ENCODE measurements at places on chromosomes 12 and 14.

GRCh38 chr14:67963960-67964812 lies 144.6 kb downstream of the RAD51B start:
- DNase-seq = no peak

DNA sequence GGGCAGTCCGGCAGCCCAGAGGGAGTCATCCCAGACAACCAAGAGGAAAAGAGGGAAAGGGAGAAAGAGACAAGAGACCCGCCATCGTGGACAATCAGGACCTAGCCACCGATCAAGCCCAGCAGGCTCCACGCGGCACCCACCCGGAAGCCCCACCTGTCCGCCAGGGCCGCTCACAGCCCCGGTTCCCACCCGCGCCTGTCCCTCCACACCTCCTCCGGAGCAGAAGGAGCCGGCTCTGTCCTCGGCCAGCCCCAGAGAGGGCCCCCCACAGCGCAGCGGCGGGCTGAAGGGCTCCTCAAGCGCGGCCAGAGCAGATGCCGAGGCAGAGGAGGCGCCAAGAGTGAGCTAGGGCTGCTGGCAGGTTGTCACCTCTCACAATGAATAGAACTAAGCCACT lies 784.7 kb upstream of the FBXO33 start:
- no peak for DNase-seq

- DNase-seq = no peak
Observed at GRCh38 chr14:71728386-71728785, 203.8 kb upstream of the RGS6 start.

DNA sequence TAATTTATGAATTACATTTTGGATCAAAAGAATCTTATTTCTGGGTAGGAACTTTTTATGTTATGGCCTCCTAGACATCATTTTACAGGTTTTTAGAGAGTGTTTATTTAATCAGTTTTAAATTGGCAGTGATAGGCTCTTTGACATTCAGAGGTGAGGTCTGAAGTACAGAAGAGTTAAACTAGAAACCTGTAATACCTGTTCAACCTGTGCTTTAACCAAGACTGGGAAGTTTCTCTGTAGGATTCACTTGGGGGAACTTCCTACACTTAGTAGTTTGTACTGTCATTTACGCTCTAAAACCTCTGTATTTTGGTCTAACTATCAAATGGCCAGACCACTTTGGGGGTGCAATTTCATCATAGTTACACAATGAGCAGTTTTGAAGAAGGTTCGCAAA lies 35.9 kb downstream of the PLEKHA5 start:
- DNase-seq = no peak

DNA sequence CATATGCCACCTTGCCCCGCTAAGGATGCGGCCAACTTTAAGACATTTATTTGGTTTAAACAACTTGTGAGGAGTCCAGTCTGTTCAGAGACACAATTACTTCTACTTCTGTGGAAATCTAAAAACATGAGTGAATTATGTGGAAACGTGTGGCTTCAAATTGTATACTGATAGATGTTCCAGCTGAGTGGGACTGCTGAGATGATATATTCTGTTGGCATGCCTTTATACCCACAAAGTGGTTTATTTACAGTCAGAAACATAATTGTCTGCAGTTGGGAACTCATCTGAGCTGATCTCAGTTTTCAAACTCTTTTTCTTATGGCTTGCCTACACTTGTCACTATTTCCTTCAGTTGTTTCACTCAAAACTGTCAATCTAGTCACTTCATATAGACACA lies 67.8 kb downstream of the FLRT2 start:
- DNase-seq = no peak

GRCh38 chr12:128813883-128814282 lies 9.9 kb downstream of the SLC15A4 start:
- no peak for DNase-seq

GRCh38 chr14:105577314-105577861 lies 51.0 kb downstream of the TMEM121 start:
- no peak for DNase-seq

- DNase-seq = no peak
Observed at GRCh38 chr12:127640181-127640886, 626.6 kb upstream of the TMEM132C start.

- no peak for DNase-seq
Observed at GRCh38 chr12:57899010-57899662, 42.2 kb upstream of the ATP23 start.

- no peak for DNase-seq
Observed at GRCh38 chr12:26748412-26748740, 84.6 kb downstream of the ITPR2 start.

GRCh38 chr12:101713930-101714329 lies 16.5 kb downstream of the CHPT1 start:
- DNase-seq = no peak

GRCh38 chr12:57626111-57626920 lies 6.7 kb downstream of the B4GALNT1 start:
- no peak for DNase-seq

- no peak for DNase-seq
Observed at GRCh38 chr14:80239631-80240030, 28.3 kb upstream of the DIO2 start.

DNA sequence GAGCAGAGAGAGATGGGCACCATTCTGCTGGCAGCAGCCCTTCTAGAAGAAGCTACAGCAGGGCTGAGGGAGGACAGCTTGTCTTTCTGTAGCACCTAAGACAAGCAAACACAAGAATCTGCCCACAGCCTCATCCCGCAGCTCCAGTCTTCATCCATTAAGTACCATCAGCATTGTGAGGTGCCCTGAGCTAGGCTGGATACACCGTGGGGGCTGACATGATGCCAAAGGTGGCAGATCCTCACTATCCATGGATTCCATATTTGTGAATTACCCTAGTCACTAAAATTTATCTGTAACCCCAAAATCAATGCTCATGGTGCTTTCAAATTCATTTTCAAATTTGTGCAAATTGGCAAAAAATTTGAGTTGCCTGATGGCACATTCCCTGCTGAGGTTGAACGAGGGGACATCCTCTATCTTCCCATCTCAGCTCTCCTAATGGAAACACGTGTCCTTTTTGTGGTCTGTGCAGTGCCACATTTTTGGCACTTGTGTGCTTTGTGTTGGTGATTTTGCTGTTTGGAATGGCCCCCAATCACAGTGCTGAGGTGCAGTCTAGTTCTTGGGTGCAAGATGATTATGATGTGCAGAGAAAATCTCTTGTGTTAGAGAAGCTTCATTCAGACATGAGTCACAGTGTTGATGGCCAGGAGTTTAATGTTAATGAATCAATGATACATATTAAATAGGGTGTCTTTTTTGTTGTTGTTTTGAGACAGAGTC lies 7.0 kb downstream of the PITPNM2 start:
- DNase-seq = no peak

DNA sequence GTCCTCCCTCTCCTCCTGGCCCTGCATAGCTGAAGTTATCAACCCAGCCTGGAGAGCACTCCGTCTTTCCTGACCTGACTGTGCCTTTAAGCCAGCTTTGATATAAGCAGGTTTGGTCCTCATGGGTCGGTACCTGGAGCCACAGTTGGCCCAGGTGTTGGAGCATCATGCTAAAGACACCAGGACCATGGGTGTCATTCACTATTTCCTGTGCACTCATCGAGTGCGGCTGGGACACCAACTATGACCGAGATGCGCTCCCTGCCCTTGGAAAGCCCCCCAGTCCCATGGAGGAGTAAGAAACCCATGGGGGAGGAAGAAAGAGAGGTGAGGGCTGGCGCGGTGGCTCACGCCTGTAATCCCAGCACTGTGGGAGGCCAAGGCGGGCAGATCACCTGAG lies 78.9 kb upstream of the CCND2 start:
- no peak for DNase-seq

- no peak for DNase-seq
Observed at GRCh38 chr14:90274808-90275457, 18.6 kb downstream of the PSMC1 start.

- DNase-seq = no peak
Observed at GRCh38 chr12:24723759-24724158, 225.1 kb downstream of the BCAT1 start.

- no peak for DNase-seq
Observed at GRCh38 chr14:81179631-81180030, 41.1 kb downstream of the GTF2A1 start.

DNA sequence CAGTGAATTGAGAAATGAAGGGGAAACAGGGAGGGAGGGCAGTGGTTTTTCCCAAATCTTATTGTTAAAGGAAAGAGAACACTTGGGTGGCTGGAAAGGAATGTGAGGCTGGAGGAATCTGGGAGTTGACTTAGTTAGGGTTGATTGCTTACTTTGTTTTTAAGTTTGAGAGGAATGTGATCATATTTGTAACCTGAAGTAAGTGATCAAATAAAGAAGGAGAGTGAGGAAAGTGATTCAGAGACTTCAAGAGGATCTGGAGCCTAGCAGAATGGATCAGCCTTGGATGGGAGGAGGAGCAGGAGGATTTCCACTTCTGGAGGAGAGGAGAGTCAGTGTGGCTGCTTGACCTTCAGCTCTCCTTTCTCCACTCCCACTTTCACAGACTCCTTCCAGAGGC lies 6.0 kb upstream of the LRP6 start:
- no peak for DNase-seq

- DNase-seq = no peak
Observed at GRCh38 chr12:126030573-126030972, 965.3 kb downstream of the AACS start.

Measured in NCI-H1436 treated with DMSO at 0.1 percent for 48 hours (cell line).